ENCODE measurements at places on chromosomes 6 and 20.

DNA sequence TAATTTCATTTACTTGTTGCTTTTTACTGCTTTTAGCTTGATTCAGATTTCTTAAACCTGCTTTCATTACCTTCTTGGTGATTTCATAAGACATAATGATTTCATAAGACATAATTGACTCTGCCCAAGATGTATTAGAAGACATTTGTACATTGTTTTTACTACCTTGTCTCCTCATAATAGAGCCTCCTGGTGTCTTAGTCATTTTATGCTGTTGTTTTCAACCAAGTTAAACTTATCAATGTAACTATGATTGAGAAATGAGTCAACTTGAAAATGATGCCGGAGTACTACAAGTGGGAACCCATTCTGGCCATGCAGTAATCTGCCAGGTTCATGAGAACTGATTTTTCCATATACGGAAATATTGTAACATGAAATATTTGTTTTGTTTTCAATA is 573.6 kb downstream of the MMUT start:
- no peak for DNase-seq

GRCh38 chr6:149185799-149186357 is 131.6 kb upstream of the TAB2 start:
- no peak for DNase-seq

DNA sequence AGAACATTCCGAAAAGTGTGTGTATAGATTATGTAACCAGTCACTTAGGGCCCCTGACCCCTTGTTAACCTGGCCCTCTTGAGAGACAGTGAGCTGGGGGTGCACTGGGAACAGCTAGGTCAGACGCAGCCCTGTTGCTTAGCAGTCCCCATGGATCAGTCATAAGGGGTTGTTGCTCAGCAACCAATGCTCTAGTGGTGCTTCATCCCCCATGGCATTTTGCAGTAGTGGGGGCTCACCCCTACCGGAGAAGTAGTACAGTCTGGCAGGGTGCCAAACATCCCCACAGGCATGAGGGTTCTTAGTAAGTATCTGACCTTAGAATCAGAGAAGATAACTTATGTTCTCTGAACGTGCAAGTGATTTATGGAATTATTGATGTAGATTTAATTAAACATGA is 12.3 kb downstream of the PKIB start:
- DNase-seq: no peak

- no peak for DNase-seq
Observed at GRCh38 chr20:4041748-4042411, 26.5 kb upstream of the RNF24 start.

DNA sequence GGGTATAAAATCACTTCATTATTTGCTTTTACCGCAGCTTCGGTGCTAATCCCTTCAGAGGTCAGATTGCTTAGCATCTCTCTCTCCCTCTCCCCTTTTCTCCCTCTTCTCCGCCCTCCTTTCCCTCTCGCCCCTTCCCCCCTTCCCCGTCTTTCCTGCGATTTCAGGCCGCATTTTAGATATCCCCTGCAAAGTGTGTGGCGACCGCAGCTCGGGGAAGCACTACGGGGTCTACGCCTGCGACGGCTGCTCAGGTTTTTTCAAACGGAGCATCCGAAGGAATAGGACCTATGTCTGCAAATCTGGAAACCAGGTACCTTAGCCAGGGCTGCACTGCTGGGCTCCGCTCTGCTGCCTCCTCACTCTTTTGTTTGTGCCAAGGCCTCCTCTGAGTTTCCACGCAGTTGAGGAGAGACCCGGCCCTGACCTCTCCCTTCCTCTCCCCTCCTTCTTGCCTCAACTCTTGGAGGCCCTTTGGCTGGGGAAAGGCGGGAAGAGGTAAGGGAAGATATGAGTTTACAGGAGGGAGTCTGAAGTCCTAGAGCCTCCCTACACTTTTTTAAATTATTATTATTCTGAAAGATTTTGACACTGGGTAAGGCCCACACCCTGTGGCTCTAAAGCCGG is 5.6 kb downstream of the NR2E1 start:
- DNase-seq: no peak

DNA sequence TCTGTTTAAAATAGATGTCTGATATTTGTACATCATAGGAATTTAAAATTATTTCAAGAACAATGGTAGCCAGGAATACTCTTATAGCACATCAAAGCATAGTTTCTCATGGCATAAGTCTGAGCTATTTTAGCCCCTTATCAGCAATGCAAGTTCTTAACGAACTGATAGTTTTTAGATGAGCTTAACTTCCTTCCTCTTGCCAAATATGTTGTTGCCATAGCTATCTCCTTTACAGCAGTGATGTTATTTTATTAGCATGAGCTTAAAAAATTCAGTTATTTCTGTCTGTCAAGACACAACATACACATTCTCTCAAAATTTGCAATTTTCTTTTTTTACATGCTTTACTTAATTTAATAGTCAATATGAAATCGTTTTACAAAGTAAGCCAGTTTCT is 867.2 kb downstream of the PHF3 start:
- DNase-seq: no peak

DNA sequence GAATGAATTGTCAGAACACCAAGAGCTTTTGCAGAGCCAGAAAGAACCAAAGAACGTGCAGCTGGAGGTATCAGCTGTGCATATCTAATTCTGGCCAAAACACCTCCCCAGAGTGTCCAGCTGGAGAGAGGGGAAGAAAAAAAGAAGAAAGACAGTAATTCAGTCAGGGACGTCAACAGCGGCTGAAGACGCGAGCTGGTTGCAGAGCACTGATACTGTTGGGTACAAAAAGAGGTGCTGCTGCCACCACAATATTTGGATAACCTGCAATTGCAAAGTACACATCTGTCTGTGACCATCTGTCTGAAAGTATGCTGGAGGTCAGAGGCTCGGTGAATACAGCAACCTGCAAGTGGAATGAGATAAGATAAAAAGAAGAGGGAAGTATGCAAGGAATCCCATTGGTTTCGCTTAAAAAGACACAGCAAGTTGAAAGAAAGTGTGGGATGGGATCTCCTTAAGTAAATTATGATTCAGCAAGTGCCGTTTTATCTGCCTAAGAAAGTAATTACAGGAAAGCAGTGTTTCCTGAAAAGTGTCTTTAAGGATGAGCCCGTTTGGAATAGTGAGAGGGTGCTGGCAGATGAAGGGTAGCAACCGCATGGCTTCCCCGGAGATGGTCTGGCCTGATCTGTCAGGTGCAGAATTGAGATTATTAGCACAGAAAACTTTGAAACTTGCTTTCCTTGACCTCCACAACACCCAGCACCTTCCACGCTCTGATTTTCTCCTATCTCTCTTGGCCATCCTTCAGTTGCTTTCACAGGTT is 189.9 kb upstream of the PRDM1 start:
- DNase-seq: no peak

DNA sequence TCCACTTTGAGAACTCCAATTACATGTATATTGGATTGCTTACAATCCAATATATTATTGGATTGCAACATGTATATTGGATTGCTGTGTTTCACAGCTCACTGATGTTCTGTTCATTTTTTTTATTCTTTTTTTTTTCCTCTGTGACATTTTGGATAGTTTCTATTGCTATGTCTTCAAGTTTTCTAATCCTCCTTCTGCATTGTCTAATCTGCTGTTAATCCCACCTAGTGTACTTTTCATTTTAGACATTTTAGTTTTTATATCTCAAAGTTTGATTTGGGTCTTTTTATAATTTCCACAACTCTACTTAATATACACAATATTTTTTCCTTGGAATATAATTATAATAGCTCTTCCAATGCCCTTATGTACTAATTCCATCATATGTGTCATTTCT is 34.5 kb downstream of the CNBD2 start:
- no peak for DNase-seq

GRCh38 chr20:45983279-45983743 is 11.3 kb upstream of the ZNF335 start:
- DNase-seq: no peak

DNA sequence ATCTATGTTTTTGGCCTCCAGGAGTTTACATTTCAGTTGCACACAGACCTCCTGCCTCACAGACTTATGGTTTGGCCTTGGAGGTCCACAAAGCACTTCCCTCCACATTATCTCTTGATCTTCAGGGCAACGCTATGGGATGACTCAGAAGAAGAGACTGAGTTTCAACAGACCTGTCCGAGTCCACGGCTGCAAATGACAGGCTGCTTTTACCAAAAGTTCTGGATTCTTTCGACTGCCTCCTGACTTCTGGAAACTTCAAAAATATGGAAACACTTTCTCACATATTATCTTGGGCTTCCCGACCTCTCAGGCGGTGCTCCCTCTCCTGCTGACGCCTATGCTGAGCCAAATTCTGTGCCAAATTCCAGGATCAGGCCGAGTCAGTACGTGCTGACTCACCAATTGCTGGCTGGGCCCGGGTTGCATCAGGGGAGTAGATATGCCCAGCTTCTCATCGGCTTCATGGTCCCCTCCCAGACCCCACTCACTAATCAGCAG is 190.2 kb downstream of the BMP7 start:
- no peak for DNase-seq

- no peak for DNase-seq
Observed at GRCh38 chr6:113597231-113597583, 259.9 kb upstream of the MARCKS start.

- DNase-seq: peak; percentile 85
Observed at GRCh38 chr20:36153736-36154699, 522 bp upstream of the EPB41L1 start.

DNA sequence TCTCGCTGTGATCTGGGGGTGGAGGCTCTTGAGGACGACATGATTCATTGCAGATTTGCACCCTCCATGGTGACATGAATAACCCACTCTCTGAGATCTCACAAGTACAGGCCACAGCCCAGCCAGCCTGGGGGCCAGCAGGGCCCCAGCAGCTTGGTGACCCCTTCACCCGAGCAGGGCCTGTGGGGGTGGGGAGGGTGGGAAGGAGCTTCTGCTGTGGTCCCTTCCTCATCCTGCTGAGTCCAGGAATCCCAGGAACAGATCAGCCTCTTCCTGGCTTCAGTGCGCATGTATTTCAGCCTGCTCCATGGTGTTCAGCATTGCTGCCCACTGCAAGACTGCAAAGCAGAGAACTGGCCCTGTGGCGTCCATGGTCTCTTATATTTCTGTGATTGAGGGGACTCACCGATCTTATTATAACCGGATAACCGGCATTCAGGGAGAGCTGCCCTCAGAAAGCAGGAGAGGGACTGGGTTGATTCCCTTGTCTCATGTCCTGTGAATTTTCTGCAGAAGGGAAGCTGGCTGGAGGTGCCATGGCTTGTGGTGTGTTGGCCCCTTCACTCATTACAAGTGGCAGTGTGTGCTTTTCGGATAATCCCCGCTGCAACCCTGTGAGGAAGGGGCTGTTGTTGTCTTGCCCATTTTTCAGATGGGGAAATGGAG is 118.8 kb upstream of the FRMD1 start:
- DNase-seq: peak; percentile 35

DNA sequence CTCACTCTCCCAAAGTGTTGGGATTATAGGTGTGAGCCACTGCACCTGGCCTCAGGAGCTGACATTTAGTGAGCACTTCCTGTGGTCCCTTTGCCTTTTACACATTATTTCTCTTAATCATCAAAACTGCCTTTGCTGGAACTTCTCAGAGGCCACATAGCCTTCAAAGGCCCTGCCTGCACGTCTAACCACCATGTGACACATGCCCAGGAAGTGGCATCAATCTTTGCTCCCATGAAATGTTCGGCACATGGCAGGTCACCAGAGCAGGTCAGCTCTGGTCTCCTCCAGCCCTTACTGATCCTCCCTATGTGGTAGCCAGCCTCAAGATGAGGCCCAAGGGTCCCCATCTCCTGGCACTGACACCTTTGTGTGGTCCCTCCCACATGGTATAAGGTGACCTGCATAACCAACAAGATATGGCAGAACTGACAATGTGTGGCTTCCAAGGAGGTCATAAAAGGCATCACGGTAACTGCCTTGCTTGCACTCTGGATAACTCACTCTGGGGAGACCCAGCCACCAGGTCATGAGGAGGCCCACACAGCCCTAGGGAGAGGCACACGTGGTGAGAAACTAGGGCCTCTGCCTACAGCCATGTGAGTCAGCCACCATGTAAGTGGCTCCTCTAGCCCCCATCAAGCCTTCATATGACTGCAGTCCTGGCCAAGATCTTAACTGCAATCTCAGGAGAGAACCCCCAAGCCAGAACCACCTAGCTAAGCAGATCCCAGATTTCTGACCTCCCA is 28.8 kb upstream of the HMGA1 start:
- DNase-seq: no peak

GRCh38 chr6:107066697-107067659 is 39.0 kb downstream of the MTRES1 start:
- DNase-seq: no peak

DNA sequence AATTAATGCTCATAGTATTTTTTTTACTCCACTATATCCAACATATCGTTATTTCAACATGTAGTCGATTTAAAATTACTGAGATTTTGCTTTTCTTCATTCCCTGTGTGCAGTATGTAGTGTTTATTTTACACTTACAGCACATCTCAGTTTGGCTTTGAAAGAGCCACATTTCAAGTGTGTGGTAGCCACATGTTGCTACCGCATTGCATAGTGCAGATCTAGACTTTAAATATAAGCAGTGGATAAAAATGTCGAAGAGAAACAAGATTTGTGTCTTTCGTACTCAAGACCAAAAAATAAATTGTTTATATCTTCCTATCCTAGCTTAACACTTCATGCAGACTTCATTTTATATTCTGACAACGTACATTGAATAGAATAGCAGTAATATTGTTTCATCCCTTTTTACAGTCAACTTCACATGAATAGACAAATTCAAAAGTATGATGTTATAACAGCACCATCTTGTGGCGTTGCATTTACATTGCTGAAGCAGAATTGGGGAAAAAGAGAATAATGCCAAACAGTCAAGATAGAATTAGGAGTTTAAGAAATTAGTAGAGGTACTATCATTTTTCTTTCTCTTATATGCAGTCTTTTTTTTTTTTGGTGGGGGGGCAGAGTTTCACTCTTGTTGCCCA is 29.9 kb downstream of the FBXO5 start:
- DNase-seq: no peak

DNA sequence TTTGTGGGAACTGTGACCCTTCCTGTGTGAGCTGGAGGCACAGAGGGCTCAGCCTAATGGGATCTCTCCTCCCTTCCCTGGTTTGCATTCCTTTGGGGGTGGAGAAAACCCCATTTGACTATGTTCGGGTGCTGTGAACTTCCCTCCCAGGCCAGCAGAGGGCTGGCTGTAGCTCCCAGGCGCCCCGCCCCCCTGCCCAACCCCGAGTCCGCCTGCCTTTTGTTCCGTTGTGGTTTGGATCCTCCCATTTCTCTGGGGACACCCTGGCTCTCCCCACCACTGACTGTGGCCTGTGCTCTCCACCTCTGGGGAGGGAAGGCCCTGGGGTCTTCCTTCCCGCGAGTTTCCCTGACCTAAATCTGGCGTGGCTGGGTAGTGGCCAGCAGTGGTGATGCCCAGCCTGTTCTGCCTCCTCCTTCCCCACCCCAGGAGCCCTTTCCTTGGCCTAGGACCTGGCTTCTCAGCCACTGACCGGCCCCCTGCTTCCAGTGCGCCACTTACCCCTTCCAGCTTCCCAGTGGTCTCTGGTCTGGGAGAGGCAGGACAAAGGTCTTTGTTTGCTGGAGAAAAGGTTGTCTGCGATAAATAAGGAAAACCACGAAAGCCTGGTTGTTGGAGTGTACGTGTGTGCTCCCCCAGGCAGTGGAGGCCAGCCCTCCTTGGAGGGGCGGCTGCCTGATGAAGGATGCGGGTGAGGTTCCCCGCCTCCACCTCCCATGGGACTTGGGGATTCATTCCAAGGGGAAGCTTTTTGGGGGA is 4.9 kb downstream of the VEGFA start:
- DNase-seq: no peak

GRCh38 chr6:2560917-2561698 is 189.6 kb downstream of the MYLK4 start:
- DNase-seq: no peak

All from coronary artery (tissue), 2 donors.